ENCODE measurements at places on chromosomes 5 and 9.

DNA sequence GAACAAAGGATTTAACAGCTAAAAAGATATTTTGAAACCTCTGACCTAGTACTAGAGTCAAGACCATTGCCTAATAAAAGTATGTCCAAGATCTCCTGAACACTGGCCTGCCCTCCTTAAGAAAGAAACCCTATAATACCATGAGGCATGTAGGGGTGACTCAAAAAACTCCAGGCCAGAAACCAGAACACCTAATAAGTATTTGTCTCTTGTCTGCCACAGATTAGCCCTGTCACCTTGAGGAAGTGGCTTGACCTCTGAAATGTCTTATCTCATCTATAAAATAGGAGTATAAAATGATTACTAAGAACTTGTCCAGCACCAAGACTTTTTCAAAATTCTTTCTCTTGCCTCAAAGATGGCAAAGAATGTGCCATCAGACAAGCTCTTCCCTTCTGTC, 125.5 kb upstream of the RASGRF2 start:
- no peak for ATAC-seq

DNA sequence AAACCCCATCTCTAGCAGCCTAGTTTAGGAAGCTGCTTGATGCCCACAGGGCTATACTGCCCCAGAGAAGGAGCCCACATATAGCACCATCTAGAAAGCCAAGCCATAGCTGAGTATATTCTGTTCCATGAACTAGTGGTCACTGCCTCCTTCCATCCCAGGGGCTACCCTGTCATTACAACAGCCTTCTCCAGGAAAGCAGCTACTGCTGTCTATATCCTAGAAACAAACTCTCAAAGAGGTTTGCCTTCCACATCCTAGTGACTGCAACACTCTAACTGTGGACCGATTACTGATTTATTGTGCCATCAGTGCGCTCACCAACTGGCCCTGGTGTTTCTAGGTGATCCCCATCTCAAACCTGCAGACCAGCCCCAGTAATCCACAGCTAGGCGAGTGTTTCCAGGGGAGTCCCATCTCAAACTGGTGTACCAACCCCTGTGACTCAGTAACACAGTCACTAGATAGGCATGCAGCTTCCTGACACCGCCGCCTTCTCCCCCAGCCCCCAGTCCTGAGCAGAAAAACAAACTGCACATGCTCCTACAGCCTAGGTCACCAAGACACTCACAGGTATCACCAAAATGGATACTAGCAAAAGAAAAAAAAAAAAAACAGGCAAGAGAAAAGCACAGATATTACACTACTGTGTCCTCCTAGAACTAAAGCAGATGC, 14.8 kb downstream of the SPTLC1 start:
- no peak for ATAC-seq

GRCh38 chr9:22067196-22067595, 58.1 kb upstream of the CDKN2B start:
- ATAC-seq, result no peak

DNA sequence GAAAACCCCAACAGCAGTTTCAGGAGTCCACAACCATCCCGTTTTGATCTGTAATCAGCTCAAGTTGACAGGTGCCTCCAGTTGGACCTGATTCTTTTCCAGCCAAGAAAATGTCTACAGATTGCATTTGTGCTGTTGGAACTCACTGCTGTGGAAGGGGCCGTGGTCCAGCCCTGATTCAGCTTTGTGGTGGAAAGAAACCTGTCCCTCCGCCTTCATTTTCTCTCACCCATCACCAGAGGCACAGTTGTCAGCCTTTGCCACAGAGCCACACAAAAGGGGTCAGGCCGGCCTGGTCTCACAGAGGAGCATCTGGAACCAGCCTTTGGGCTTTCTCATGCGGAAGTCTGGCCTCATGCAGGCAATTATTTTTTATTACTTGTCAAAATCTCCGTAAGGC, 483.6 kb downstream of the GADD45G start:
- no peak for ATAC-seq

GRCh38 chr9:96006296-96006879, 130.9 kb downstream of the ERCC6L2 start:
- ATAC-seq, result no peak

GRCh38 chr5:163535290-163535689, 29.9 kb downstream of the MAT2B start:
- no peak for ATAC-seq

All from activated CD4-positive, CD25-positive, alpha-beta regulatory T cell treated with anti-CD3 and anti-CD28 coated beads, Interleukin-2, amount 50 U/mL, for 24 hours (primary cell).